ENCODE measurements at places on chromosomes 16 and 17. TPM values are rescaled to one million over a fixed set of nuclear protein-coding genes. Genes with fewer than 3 reads are reported as not detected.

GRCh38 chr16:7571366-7571765 is 238.7 kb downstream of the RBFOX1 start:
- DNase-seq, result no peak

DNA sequence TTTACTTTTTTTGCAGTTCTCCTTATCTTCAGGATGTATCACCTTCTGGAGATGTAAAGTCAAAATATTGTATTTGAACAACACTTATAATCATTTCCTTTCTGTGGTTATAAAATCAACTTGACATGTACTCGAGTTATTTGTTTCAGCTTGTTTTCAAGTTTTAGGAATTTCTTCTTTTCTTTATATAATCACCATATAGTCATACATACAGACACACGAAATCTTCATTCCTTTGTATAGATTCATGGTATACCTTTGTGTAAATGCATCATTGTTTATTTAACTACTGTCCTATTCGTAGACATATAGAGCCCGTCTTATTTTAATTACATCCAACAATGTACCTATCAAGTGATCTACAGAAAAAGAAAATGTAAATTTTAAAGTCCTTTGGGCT is 40.1 kb downstream of the CMC2 start:
- no peak for DNase-seq

The CNGB1 gene
- not detected for total RNA-seq

The FOXN1 gene
- not detected for total RNA-seq

The MON1B gene
- 25.5 TPM for total RNA-seq

Measured in left cardiac atrium (tissue), 4 donors.